NCI-H69 (cell line): ENCODE measurements at places on chromosomes 1 and 21.

- no peak for DNase-seq
Measured at GRCh38 chr1:44628962-44629756, 45.1 kb downstream of the TMEM53 start.

GRCh38 chr1:215002471-215002870 lies 80.1 kb upstream of the KCNK2 start:
- DNase-seq, result no peak

DNA sequence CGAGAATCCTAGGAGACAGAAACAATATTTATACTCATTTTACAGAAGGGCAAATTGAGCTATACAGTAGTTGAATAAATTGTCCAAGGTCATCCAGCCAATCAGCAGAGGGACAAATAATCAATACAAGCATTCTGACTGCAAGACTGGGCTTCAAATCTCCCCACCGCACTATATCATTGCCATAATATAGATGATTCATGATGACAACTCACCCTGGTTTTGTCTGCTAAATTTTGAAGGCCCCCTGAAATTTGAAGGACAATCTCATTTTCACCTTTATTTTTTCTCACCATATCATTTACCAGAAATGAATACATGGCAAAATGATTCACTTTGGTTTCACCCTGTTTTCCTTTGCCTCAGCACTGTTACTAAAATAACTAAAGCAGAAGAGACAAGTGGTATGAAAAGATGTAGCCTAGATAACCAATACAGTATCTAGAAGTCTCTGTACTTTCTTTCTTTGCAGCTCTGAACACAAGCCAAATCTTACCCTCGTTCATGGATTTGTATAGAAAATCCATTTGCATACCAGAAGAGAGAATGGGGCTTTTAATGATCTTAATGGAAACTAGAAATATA lies 292.5 kb downstream of the TTLL7 start:
- DNase-seq, result no peak

DNA sequence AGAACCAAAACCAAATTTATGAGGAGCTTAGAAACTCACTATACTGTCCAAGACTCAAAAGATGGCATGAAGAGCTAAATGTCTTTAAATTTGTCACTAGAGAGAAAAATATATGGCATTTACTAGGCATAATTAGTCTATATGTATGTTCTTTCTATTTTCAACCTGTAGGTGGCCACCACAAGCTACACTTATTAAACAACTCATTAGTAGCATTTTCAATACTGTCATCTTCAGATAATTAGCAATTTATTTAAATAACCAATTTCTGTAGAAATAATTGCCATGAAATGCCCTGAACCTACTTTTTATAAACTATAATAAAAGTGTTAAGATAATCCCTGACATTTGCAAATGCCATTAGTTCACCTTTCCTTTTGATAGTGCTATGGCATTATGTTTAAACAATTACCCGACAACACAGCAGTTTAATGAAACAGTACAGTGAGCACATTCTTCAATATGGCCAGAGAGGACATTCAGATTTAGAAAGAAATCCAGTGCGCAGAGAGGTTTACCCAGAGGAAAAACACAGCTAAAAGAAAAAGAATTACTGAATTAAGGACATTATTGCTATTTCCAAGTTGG lies 522.5 kb downstream of the PTBP2 start:
- DNase-seq, result peak; percentile 41

GRCh38 chr1:241817331-241817792 lies 30.6 kb upstream of the EXO1 start:
- DNase-seq, result no peak

DNA sequence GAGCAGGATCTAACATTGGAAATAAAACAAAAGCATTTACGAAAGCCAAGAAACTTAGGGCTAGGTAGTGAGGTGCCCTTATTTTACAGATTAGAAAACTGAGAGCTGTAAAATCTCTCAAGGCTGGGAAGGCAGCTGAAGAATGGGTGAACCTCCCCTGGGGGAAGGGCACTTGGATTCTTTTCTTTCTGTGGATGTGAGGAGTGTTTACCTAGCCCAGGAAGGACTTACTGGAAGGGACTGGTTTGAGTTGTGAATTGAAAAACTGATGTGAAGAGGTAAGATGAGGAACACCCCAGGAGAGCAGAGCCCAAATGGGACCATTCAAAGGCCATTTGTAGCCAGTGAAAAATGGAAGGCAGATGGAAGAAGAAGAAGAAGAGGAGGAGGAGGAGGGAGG lies 74.7 kb upstream of the NGF start:
- no peak for DNase-seq

DNA sequence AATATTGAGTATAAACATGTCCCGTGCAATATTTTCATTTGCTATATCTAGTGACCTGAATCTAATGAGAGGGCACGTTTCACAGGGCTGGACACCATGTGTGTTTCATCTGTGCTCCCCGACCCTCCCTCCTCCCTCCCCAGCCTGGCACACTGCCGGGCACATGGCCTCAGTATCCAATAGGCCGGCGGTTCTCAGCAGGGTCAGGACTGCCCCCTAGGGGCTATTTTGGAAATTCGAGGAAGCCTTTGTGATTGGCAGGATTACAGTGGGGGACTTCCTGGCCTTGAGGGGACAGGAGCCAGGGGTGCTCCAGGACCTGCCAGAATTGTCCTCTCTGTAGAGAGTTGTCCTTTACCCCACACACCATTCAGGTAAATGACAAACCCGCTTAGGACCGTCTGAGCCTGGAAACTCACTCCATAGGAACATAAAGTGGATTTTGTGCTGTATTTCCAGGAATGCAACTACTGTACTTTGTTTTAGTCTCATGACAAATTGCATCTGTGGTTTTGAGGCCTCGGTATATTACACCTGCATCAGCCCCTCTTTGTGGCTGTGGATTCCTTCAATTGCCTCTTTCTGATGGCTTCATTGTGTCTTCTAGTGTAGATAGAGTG lies 109.5 kb upstream of the SIM2 start:
- DNase-seq, result peak; percentile 71

- peak; percentile 20 for DNase-seq
Measured at GRCh38 chr1:17765444-17766411, 10.6 kb downstream of the ACTL8 start.

GRCh38 chr1:179178950-179179349 lies 50.5 kb downstream of the ABL2 start:
- no peak for DNase-seq

DNA sequence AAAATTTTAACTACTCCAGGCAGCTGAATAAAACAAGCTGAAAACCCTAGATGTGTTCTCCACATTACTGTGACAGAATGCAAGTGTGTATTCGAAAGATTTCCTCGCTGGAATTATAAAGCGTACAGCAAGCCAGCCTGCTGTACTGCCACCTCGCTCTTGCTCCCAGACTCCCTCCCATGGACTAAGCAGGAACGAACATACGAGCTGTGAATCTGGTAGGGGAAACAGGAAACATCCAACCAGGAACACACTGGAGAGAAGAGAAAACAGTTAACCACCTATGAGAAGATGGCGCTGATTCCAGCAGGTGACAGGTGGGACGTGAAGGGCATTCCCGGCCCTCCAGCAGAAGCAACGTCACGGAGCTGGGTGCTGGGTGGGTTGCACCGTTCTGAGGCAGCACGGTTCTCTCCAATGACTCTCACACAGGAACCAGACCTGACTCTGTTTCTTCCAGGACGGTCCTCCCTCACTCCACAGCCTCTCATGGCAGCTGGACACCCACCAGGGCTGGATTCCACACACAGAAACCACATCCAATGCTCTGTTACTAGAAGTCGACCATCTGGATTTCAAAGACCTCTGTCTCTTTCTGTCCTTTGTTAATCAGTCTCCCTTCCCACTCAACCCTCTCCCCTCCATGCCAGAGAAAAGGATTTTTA lies 219.2 kb downstream of the RERE start:
- DNase-seq, result peak; percentile 85

GRCh38 chr1:195332102-195332501 lies 1276.1 kb downstream of the KCNT2 start:
- DNase-seq, result no peak

DNA sequence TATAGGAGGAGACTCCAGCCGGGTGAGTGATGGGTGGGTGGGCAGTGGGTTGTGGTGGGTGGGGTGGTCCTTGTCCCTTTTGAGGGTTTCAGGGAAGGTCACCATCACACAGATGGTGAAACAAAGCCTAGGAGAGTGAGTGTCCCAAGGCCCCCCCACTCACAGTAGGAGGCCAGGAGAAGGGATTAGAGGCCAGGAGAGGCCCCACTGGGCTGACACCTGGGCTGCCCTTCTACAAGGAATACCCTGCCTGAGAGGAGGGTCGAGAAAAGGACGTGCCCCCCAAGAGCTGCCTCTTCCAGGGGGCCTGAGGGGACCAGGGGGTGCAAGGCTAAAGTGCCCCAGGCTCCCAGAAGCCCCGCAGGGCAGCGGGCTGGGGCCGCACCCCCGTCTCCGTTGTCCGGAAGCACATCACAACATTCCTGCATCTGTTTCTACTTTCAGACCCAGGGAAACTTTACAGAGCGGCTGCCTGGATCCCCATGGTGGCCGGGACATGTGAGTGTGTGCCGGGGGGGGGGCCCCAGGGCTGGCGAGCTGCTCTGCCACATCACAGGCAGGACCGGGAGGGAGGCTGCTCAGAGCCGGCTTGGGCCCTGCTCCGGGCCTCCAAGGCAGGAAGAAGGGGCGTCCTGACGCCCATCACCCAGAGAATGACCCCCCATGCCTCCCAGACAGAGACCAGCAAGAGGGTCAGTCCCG lies 68.2 kb downstream of the ARHGEF16 start:
- DNase-seq, result peak; percentile 1

DNA sequence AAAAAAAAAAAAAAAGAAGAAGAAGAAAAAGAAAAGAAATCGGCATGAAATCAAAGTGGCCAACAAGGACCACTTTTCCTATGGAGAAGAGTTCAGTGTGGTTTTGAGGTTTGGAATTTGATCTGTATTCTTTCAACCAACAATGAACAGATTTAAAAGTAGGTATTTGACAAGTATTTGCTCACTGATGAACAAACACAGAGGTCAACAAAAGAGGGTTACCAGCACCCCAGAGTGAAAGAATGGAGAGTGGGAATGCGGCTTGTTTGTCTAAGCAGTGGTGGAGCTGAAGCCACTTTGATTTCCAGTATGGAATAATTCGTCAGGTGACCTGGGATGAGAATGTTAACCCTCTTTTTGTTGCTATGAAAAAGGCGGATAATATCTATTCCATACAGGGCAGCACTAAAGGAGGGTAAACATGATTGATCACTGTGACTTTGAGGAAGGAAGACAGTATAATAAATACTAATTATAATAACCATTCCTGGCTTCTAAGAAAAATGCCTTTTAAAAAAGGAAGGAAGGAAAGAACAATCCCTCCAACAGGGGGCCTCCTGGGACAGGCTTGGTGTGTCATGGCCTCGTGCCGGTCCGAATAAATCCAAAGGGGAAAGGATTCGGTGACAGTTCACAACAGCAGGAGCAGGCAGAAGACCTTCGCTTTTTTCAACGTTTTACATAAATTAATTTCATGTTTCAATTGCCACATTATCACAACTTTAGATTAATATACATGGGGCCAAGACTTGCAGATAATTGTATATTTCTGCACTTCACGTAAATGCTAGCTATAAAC lies 37.2 kb upstream of the SIM2 start:
- DNase-seq, result peak; percentile 66

- no peak for DNase-seq
Measured at GRCh38 chr1:12478612-12478985, 139.4 kb downstream of the DHRS3 start.

GRCh38 chr1:185551008-185551407 lies 183.2 kb upstream of the HMCN1 start:
- no peak for DNase-seq

DNA sequence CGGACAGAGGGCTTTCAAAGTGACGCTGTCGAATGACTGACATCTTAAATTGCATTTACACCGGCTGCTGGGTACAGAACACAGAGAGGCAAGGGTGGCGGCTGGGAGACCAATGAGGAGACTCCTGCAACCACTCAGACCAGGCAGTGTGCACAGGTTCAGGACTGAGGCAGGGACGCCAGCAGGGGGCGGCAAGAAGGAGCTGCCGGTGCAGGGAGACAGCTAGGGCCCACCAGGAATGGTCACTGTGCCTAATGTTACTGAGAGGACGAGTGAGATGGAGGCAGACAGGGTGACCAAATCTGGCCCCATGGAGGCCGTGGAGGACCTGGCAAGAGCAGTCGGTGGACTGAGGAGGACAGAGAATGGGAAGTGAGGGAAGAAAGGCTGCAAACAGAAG lies 23.5 kb downstream of the GLIS1 start:
- peak; percentile 24 for DNase-seq

DNA sequence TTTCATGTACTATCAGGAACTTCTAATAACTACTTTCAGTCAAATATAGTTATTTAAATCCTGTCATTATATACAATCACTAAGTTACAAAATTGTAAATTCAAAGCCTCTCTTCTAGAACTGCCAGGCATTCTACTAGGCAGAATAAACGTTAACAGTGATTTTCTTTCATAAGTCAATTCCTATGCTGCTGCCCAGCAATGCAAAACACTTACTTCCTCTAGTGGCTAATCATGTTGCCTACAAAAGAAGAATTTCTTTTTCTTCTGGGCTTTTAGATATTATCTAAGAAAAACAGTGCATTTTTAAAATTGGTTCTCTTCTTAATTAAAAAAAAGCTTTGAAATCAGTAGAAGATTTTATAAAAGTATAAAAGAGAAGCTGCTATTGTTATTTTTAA lies 509.8 kb upstream of the ADAMTS5 start:
- no peak for DNase-seq

DNA sequence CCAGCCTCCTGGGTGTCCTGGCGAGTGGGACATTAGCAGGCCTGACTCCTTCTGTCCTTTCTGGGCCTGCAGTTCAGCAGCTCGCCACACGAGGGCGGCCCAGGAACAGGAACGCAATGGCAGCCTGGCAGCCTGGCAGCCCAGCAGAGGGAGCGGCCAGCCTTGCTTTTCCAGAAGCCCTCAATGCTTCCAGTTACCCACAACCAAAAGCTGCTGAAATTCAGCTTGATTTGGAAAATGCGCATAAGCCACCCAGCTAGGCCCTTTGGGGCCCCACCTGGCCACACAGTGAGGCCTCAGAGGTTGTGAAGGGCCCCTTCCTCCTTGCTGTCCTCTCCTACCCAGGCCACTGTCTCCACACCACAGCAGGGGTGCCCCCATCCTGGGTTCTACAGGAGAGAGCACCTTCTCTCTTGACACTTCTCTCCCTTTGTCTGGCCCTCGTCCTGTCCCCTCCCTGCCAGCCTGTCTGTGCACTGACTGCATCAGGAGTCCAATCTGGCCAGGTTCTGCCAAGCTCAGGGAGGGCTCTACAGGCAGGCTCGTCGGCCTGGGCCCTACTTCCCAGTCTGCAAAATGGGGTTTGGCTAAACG lies 103.4 kb upstream of the VAMP3 start:
- peak; percentile 77 for DNase-seq

DNA sequence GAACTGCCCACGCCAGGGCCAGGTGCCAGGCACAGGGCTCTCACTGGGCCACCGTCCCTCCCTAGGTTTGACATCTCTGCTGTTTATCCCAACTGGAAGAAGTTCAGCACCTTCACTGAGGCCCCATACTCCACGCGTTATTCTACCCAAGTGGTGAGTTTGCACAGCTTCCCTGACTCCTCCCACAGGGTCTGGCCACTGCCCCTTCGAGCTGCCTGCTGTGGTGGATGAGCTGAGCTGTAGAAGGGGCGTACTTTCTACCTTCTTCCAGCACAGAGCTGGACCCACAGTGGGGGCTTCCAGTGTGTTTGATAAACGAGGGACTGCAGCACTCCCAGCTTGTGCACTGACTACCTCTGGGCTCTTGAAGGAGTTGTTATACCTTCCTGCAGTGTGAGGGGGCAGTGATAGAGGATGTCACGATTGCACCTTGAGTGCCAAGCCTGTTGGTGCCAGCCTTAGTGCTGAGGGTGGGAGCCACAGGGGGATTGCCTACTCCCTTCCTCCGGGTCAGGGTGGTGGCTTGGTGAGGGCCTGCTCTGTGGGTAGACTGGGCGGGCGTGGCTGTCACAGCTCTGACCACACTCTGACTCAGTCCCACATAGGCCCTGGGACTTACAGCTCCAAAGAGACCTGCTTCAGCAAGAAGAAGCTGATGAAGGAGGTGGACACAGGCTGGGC lies 5.9 kb upstream of the TTC22 start:
- DNase-seq, result no peak
